ENCODE measurements at places on chromosomes 4 and X.

DNA sequence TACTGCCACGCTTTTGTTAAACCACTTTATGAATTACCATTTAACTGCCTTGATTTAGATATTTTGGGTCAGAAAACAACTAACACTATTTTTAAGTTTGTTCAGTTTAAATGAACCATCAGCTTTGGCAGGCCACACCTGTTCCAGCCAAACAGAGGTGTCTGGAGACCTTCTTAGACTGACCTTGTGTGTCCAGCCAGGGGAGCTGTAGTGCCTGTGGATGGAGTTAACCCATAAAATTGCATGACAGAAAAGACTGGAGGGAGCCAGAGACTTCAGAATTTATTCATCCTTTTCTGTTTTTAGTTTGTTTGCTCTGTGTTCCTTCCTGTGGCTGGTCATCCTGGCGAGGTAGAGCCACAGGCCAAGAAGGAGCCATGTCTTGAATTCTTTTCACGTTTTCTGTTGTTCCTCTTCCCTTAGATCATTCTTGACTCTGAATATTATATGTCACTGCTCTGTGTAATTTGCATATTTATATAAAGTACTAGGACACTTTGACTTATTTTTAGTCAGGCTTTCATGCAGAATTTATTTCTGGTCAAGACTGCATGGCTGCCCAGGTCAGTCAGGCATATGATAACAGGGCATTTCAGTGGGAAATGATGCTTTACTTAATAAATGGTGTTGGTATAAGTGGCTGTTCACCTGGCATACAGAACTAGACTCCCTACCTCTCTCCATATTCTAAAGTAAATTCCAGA is 26.7 kb downstream of the HERC3 start:
- no peak for DNase-seq

GRCh38 chr4:159829184-159829583 is 726.3 kb downstream of the RAPGEF2 start:
- DNase-seq: no peak

DNA sequence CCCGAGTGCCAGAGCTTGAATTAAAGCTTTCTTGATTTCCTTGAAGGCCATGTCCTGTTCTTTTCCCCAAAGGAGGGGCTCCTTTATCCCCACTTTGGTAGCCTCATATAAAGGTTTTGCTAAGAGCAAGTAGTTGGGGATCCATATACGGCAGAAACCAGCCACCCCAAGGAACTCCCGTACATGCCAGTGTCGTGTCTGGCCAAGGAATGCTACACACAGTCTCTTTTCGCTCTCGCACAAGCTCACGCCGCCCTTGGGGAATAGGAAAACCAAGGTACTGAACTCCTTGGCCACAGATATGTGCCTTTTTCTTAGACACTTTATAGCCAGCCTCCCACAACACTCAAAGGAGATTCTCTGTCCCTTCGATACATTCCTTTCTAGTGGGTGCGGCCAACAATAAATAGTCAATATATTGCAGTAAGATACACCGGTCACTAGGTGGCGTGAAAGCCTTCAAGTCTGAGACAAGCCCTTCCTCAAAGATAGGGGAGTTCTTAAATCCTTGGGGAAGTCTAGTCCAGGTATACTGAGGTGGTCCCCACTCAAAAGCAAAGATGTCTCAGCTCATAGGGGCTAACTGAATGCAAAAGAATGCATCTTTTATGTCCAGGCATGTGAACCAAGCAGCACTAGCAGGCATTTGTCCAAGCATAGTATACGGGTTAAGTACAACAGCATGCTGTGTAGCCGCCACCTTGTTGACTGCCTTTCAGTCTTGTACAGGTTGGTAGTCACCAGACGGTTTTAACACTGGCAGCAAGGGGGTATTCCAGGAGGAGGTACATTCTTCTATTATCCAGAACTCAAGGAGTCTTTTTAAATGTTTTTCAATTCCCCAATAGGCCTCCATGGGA is 57.8 kb upstream of the XAGE1B start:
- peak; percentile 47 for DNase-seq

DNA sequence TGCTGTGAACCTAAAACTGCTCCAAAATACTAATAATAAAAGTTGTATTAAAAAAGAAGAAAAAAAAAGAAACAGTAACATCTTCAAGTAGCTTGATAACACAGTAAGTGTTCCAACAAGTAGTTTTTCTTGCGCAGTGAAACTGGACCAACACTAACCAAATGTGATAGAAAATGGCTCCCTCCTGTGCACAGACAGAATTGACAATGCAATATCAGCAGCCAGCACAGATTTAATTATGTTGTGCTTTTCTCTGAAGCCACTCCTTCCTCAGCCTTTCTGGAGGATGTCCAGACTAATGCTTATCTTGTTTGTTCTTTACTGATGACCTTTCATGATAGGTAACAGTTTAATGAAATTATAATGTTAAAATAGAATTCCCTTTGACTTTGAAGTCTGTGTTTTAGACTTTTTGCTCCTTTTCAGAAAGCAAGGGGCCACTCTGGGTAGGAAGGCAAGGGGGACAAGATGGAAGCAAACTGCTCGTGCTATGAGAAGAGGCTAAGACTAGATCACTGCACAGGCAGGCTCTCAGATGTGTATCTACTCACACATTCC is 147.1 kb upstream of the RPL34 start:
- DNase-seq: no peak
